A673 (cell line): ENCODE measurements at places on chromosomes 12 and 14.
A peak's percentile ranks its signal among the peaks of the same experiment; 100 is the strongest.

GRCh38 chr14:79199217-79199616, 1012.1 kb downstream of the DIO2 start:
- H3K27me3 ChIP-seq, result no peaks in the 10 kb centered on the region
- H3K27ac ChIP-seq, result no peak overlapping the region
- no peak overlapping the region for H3K4me3 ChIP-seq
- H3K36me3 ChIP-seq, result no peaks in the 10 kb centered on the region
- H3K4me1 ChIP-seq, result no peaks in the 10 kb centered on the region
- DNase-seq, result no peak

DNA sequence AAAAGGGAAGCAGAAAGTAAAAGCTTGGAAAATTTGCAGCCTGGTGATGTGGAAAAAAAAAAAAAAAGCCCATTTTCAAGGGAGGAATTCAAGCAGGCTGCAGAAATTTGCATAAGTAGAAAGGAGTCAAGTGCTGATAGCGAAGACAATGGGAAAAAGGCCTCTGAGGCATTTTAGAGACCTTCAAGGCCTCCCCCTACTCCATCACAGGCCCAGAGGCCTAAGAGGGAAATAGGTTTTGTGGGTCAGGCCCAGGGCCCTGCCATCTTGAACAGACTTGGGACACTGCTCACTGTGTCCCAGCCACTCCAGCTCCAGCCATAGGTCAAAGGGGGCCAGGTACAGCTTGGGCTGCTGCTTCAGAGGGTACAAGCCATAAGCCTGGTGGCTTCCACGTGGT, 13.8 kb upstream of the PRKD1 start:
- H3K4me1 ChIP-seq, result no peaks in the 10 kb centered on the region
- H3K27me3 ChIP-seq, result no peaks in the 10 kb centered on the region
- no peak overlapping the region for H3K4me3 ChIP-seq
- no peak for DNase-seq
- no peak overlapping the region for H3K27ac ChIP-seq
- no peaks in the 10 kb centered on the region for H3K36me3 ChIP-seq

GRCh38 chr12:102879-103168, 36.3 kb downstream of the IQSEC3 start:
- H3K27me3 ChIP-seq, result peaks cover 12% of the 10 kb centered on the region
- no peaks in the 10 kb centered on the region for H3K4me1 ChIP-seq
- H3K4me3 ChIP-seq, result no peak overlapping the region

DNA sequence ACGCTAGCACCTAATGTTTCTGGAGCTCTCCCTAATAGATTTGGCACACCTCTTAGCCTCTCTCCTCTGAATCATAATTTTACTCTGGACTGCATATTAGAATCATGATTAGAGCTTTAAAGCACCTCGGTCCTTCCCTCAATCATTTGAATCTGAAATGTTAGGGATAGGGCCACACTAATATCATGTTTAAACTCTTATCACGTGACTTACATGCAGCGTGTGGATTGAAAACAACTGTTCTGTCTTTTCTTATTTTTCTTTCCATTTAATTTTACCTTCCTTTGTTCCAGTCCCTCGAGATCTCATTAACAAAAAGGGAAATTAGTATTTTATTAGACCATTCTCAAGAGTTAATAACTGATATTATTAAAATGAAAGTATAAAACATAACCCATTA, 762.5 kb upstream of the FLRT2 start:
- H3K27me3 ChIP-seq, result no peaks in the 10 kb centered on the region
- H3K4me3 ChIP-seq, result no peak overlapping the region
- no peak for DNase-seq
- H3K36me3 ChIP-seq, result no peaks in the 10 kb centered on the region

GRCh38 chr12:27900920-27901879, 71.3 kb downstream of the PTHLH start:
- H3K27me3 ChIP-seq, result no peaks in the 10 kb centered on the region
- no peak for DNase-seq
- no peaks in the 10 kb centered on the region for H3K36me3 ChIP-seq
- H3K4me3 ChIP-seq, result no peak overlapping the region
- H3K4me1 ChIP-seq, result no peaks in the 10 kb centered on the region
- H3K27ac ChIP-seq, result no peak overlapping the region

GRCh38 chr14:23085458-23085857, 9.5 kb downstream of the ACIN1 start:
- no peak for DNase-seq
- no peaks in the 10 kb centered on the region for H3K4me1 ChIP-seq
- peaks cover 96% of the 10 kb centered on the region for H3K36me3 ChIP-seq
- H3K27ac ChIP-seq, result no peak overlapping the region
- no peaks in the 10 kb centered on the region for H3K27me3 ChIP-seq
- H3K4me3 ChIP-seq, result no peak overlapping the region

DNA sequence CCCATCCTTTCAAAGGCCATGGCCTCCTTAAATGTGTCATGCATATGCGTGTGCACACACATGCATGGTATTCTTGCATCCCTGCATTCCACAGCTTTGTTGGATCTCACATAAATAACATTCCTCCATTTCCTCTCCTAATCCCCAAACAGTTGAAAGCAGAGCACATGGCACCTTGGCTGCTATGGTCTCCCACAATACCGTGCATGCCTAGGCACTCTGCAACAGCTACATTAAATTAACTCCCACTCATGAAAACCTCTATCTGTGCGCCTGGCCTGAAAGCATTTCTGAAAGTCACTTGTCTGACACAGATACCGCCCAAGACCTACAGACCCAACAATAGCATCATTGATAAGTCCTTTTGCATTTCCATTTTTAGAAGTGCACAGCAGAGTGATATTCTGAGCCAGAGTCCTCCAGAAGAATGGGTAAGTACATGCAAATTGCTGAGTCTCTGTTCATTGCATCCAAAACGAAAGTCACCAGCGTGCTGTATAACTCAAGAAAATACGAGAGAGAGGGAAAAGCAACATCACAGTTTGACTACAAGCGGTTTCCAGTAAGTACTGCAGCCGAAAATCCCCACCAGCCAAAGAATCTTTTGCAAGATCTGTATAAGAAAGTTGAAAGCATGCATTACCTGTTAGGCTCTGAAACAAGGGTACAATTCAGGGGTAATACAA, 436 bp downstream of the ASB2 start:
- no peak overlapping the region for H3K27ac ChIP-seq
- no peaks in the 10 kb centered on the region for H3K36me3 ChIP-seq
- no peak for DNase-seq
- no peaks in the 10 kb centered on the region for H3K4me1 ChIP-seq
- no peak overlapping the region for H3K4me3 ChIP-seq
- no peaks in the 10 kb centered on the region for H3K27me3 ChIP-seq

DNA sequence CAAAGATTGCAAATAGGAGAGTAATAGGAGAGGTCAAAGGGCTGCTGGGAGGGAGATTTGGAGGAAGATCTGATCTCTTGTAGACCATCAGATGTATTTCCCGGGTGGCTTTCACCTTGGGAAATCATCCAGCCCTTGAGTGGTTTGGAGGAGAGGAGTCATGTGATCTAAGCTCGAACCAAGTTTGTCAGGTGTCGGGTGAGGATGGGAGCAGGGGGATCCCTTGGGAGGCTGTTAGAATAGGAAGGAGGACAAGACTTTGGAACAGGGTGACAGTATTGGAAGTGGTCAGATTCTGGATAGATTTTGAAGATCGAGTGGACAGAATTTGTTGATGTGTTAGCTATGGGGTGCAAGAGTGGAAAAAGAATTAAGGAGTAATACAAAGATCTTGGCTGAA, 46.6 kb downstream of the C12orf75 start:
- no peak overlapping the region for H3K27ac ChIP-seq
- H3K4me3 ChIP-seq, result no peak overlapping the region
- no peaks in the 10 kb centered on the region for H3K36me3 ChIP-seq
- no peak for DNase-seq

DNA sequence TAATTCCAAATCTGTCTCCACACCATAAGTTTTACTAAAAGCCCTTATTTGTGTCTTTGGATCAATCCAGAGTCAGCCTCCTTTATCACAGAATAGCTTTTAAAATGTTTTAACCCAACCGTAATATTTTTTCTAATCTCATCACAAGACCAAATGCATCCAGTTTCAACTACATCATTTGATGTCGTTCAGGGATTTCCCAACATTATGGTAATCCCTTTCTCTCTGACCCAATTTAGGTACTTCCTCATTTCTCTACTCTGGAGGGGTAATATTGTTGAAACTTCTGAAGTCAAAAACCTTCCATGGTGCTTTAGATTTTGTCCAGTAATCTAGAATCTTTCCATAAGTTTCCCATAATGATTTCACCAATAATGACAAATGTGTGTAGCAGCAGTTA, 596.8 kb downstream of the SOX5 start:
- no peak overlapping the region for H3K27ac ChIP-seq
- no peaks in the 10 kb centered on the region for H3K27me3 ChIP-seq
- no peaks in the 10 kb centered on the region for H3K36me3 ChIP-seq
- no peak for DNase-seq
- H3K4me3 ChIP-seq, result no peak overlapping the region

DNA sequence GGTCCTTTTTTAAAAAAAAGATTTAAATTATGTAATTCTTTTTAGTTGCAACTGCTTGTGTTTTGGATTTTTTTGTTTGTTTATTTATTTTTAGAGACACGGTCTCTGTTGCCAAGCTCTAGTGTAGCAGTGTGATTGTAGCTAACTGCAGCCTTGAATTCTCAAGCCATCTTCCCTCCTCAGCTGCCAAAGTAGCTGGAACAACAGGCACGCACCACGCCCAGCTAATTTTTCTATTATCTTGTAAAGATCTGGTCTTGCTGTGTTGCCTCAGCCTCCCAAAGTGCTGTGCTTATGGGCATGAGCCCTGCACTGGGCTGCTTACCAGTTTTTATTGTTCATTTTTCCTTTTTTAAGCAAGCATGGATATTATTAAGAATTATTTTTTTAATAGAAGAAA, 10.6 kb upstream of the ART4 start:
- H3K4me1 ChIP-seq, result no peaks in the 10 kb centered on the region
- no peaks in the 10 kb centered on the region for H3K36me3 ChIP-seq
- no peak overlapping the region for H3K4me3 ChIP-seq
- H3K27me3 ChIP-seq, result no peaks in the 10 kb centered on the region
- H3K27ac ChIP-seq, result no peak overlapping the region

- H3K27ac ChIP-seq, result no peak overlapping the region
- no peaks in the 10 kb centered on the region for H3K27me3 ChIP-seq
- H3K4me3 ChIP-seq, result no peak overlapping the region
- DNase-seq, result no peak
- no peaks in the 10 kb centered on the region for H3K36me3 ChIP-seq
Measured at GRCh38 chr12:18570543-18570942, 167.3 kb downstream of the PLCZ1 start.

DNA sequence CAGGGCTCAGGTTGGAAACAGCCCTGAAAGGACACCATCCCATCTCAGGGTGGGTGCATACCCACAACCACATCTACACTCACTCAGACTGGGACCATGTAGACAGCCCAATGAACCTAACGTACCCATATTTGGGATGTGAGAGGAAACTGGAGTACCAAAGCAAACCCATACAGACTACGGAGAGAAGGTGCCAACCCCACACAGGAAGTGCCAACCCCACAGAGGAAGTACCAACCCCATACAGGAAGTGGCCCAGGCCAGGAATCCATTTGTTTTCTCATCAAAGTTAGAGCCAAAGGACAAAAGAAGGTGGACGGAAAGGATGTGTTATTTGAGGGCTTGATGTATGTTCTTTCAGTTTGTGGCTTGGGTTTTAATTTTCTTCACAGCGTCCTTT, 19.5 kb upstream of the SPIC start:
- DNase-seq, result peak; percentile 22
- H3K4me3 ChIP-seq, result no peak overlapping the region
- no peak overlapping the region for H3K27ac ChIP-seq

- H3K27me3 ChIP-seq, result no peaks in the 10 kb centered on the region
- no peak overlapping the region for H3K27ac ChIP-seq
- H3K4me3 ChIP-seq, result no peak overlapping the region
- DNase-seq, result no peak
- no peaks in the 10 kb centered on the region for H3K36me3 ChIP-seq
Measured at GRCh38 chr12:55637467-55637866, 775 bp downstream of the OR10P1 start.

DNA sequence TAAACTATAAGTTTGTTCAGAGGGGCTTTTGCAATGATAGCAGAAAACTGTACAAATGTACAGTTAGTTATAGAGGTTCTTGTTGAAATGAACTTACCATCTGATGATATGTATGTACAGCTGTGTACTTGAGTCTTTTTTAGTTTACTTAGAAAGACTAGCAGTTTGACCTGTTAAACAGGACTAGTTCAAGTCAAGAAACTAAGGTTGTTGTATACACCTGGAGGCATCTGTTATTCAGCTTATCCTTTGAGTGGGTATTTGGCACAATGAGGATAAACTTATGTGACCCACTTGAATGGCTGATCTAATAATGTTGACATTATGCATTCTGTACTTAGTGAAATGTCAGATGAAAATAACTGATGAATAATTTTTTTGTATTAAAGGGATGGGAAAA, 13.4 kb downstream of the MTERF2 start:
- DNase-seq, result no peak
- peaks cover 10% of the 10 kb centered on the region for H3K4me1 ChIP-seq
- peaks cover 15% of the 10 kb centered on the region for H3K36me3 ChIP-seq
- no peaks in the 10 kb centered on the region for H3K27me3 ChIP-seq

DNA sequence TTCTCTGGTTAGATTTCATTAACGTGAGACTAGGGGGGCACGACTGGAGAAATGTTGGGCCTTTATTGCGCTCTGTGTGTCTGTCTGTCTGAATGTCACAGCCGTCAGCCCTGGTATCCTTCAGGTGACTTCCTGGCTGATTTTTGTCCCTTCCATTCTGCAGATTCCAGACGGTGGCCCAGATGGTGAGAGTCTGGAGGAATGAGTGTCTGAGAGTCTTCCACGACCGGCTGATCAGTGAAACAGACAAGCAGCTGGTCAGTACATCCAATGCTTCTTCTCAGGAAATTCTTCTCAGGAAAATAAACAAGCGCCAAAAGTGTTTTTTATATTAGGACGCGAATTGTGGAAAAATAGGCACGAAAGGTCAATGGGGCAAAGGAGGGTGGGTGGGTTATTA, 93.5 kb downstream of the CCDC92 start:
- H3K27ac ChIP-seq, result no peak overlapping the region
- no peaks in the 10 kb centered on the region for H3K36me3 ChIP-seq
- H3K27me3 ChIP-seq, result no peaks in the 10 kb centered on the region
- DNase-seq, result no peak

DNA sequence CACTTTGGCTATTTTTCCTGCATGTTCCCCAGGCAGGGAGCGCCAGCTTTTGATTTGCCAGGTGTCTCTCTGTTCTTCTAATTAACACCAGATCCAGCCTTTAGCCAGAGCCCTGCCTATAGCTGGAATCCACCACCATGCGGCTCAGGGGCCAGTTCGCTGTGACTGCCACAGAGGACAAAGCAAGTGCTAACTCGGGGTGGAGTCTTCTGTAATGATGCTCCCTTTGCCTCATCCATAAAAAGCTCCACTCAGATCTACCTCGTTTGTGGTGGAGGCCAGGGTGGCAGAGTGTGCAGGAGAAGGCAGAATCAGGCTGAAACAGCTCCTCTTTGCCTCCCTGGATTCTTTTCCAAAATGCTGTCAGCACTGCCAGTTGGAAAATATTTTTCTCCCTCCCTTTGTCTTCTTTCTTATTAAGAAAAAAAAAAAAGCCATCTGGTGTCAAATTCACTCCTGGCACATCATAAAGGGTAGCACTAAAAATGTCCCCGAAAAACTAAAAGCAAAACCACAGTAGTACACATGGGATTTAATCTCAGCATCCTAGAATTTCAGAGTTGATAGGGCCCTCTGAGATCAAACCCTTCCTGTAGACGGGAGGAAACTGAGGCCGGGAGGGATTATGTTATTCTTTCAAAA, 18.0 kb upstream of the CTDSP2 start:
- peak; percentile 29 for DNase-seq
- H3K4me3 ChIP-seq, result peak overlapping the region; percentile 43
- peak overlapping the region; percentile 85 for H3K27ac ChIP-seq
- H3K4me1 ChIP-seq, result peaks cover 33% of the 10 kb centered on the region
- no peaks in the 10 kb centered on the region for H3K27me3 ChIP-seq

- no peaks in the 10 kb centered on the region for H3K4me1 ChIP-seq
- H3K27ac ChIP-seq, result no peak overlapping the region
- no peak overlapping the region for H3K4me3 ChIP-seq
- H3K36me3 ChIP-seq, result no peaks in the 10 kb centered on the region
Measured at GRCh38 chr14:104593710-104594136, 10.8 kb downstream of the TMEM179 start.
